ENCODE measurements at places on chromosomes 2 and 18.

- no peak for DNase-seq
Observed at GRCh38 chr18:48098007-48098406, 167.5 kb upstream of the SMAD2 start.

- DNase-seq, result no peak
Observed at GRCh38 chr2:10762651-10763460, 41.4 kb downstream of the ATP6V1C2 start.

GRCh38 chr2:7963787-7964186 lies 718.1 kb upstream of the ID2 start:
- DNase-seq, result no peak

DNA sequence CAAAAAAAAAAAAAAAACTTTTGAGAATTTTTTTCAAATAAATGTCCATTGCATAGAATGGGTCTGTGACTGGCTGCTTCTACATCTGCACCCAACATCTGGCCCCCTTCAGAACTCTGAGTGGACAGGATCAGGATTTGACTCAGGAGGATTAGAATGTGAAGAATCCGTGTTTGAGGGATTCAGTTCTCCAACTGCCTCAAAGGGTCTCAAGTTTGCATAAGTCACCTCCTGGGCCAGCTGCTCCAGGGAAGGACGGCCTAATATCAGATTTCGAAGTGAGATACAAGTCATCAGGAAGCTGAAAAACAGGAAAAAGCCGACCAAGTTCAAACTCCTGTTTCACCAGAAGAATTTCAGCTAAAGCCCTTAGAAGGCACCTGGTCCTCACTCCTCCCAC lies 10.9 kb downstream of the MAT2A start:
- no peak for DNase-seq

DNA sequence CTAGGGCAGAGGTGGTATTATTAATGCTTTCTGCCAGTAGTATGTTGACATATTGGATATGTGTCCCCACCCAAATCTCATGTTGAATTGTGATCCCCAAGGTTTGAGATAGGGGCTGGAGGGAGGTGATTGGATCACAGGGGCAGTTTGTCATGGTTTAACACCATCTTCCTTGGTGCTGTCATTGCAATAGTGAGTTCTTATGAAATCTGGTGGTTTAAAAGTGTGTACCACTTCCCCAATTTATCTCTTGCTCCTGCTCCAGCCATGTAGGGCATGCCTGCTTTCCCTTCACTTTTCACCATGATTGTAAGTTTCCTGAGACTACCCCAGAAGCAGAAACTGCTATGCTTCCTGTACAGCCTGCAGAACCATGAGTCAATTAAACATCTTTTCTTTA lies 47.1 kb upstream of the THSD7B start:
- no peak for DNase-seq

DNA sequence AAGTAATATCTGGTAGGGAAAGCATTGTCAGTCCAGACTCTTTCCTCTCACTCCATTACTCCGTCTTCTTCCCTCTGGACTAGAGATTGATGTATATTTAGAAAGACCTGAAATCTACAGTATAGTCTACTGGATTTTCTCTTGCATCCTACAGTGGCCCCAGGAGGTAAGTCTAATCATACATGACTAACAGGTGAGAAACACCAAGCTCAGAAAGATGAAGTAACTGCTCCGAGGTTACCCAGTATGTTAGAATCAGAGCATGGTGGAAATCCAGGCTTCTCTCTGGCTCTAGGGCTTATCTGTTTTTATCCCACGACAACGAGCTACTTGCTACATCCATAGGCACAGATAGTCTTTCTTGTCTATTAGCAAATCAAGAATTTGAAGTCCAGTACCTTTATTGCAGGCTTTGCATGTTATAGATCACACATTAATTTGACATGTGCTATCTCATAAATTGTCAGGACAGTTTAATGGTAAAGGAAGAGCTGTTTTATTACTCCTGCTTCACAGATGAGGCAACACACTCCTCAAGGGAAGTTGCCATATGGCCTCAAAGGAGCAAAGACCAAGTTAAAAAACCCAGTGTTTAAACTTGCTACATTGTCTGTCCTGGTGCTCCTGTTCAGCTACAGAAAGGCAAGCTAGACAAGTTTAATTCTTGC lies 484.3 kb downstream of the THSD7B start:
- no peak for DNase-seq

DNA sequence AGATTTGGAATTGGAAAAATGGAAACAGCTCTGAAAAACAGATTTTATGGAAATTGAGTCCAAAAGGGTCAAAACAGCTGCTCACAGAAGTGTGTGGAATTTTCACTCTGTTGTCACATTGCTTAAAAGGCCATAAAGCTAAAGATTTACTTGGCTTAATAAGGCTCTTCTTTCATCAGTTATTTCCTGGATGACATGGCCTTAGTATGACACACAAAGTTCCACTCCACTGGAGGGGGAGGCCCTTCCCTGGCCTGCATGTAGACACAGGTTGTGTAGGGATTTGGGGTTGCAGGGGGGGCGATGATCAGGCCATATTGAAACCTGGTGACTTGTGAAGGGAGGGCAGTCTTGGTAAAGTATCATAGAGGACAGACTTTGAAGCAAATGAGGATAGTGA lies 34.0 kb downstream of the TMEM185B start:
- no peak for DNase-seq

- DNase-seq, result no peak
Observed at GRCh38 chr18:58865701-58866065, 1.0 kb downstream of the ZNF532 start.

DNA sequence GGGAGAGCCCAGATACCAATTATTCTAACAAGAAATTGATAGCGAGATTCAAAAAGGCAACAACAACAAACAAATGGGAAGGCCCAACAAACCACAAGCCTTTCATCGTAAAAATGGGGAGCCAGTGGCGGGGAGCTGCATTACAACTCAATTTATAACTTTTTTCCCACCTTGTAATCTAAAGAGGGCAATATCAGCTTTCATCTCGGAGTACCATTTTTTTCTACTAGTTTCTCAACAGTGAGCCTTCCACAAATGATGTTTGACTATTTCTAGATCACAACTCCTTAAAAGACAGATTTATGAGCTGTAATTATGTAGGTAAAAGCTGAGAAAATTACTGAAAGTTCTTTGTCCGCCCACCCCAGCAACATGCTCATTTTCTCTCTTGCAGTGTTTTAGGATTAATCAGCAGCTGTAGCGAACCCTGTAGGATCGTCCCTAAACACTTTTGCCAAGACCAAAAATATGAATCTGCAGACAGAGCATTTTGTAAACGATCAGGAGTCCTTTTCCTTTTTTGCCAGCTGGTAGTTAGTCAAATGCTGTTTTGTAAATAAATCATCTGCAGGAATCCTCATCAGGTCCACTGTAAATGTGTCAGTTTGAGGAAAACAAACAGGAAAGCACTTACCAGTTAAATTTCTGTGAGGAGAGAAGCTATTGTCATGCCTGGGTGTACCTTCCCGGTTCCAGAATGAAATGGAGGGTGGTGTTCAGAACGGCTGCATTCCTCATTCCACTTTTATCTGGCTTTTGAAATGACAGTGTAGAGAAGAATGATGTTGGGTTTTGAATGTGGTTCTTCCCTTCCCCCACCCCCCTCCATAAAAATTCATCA lies 53.2 kb downstream of the EEF1B2 start:
- DNase-seq, result no peak

DNA sequence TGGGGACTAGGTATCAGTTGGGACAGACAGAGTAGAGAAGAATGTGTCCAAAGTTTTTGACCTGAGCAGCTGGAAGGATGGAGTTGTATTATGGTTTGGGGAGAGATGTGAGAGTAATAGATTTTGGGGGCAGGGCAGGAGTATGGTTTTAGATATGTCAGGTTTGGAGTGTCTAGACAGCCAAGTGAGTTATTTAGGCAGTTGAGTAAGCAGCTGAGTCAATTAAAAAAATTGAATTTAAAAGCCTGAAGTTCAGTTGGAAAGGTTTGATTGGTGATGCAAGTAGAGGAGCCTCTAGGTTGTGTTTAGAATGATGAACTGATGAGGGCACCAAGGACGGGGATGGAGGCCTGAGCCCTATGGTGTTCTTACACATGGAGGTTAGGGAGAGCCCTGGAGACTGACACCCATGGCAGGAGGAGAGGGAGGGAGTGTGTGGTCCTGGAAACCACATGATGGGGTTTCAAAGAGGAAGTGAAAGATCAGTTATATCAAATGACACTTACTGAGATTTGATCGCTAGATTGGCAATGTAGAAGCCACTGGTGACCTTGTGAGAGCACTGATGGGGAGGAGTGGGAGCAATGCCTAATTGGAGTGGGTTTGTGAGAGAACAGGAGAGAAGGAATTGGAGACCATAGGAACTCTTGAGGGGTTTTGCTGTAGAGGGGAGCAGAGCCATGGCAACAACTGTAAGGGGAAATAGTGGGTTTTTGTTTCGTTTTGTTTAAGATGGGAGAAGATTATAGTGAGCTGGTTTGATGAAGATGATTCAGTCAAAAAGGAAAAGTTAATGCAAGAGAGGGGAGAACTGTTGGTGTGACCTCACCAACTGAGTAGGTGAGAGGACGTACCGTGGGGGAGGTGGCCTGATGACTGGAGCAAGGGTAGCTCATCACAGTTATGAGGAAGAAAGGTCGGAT lies 10.3 kb downstream of the ITGA6 start:
- DNase-seq, result no peak

- no peak for DNase-seq
Observed at GRCh38 chr2:10318345-10318744, 15.6 kb downstream of the HPCAL1 start.

- DNase-seq, result no peak
Observed at GRCh38 chr2:24515335-24515734, 24.3 kb downstream of the NCOA1 start.

- DNase-seq, result no peak
Observed at GRCh38 chr18:9835825-9836224, 49.9 kb upstream of the TXNDC2 start.

GRCh38 chr2:226427538-226428307 lies 371.9 kb downstream of the IRS1 start:
- DNase-seq, result no peak

- no peak for DNase-seq
Observed at GRCh38 chr2:219629976-219630695, 2.7 kb downstream of the SLC4A3 start.

GRCh38 chr18:3985664-3986063 lies 469.4 kb downstream of the DLGAP1 start:
- DNase-seq, result no peak

DNA sequence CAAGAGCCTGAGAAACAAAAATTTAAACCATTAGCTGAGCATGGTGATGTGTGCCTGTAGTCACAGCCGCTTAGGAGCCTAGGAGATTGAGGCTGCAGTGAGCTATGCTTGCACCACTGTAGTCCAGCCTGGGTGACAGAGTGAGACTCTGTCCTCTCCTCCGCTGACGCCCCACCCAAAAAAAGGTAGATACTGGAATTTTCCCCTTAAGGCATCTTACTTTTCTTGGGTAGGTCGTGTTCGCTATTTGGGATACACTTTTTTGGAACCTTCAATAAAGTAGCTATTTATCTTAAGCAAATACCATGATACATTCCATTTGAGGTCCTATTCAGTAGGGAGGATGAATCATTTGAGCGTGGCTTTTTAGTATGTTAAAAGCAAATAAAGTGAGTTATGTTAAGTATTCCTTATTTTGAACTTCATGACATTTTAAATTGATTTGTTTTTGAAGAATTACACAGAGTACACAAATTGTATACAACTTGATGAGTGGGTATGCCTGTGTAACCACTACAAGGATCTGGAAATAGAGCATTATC lies 38.7 kb downstream of the RALBP1 start:
- DNase-seq, result no peak

DNA sequence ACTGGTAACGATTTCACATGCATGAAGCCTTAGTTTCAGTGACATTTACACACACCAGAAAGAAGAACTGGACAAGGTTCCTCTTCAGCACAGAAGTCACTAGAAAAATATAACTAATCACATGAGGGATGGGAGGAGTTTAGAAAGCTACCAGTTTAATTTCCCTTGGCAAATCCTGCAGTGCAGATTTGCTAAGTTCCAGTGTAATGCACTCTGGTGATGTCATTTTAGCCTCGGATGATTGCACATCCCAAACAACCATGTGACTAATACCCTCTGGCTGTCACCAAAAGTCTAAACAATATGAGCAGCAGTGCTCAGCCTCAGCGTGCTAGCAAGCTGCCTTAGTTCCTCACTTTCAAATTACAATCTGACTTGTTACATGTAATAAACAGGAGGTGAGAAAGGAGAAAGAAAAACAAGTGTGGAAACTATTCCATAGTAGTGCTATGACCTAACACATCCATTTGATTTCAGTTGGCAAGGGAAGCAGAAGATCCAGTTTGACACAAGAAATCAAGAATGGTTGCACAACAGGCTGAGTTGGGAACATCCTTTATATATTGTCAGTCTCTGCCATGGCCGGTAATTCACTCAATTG lies 35.3 kb upstream of the PPP1CB start:
- no peak for DNase-seq

DNA sequence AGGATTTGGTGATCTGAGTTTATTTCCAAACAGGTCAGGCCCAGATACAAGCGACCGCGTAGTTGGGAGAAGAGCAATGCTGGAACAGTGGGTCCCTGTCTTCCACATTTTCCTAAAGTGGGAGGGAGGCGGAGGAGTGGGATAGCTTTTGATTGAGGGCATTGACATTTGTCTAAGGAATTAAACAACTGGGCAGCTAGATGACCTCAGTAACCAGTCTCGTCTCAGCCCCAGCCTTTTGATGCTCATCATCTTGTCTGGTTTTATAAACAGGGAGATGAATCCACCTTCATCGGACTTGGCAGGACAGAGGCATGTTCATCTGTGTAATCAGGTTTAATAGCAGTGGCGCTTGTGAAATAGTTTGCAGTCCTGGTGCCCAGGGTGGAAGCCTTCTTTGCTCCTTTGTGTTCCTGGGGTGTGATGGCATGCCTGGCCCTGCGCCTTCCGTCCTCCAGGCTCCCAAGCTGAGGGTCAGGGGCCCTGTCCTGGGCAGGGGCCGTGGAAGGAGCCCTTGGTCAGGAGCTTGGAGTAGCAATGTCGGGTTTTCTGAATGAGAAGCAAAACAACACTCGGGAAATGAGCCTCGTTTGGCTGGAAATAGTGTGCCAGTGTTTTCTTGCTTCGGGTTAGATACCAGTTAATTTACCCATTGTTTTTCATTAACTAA lies 193.8 kb downstream of the FAM210A start:
- DNase-seq, result no peak

- no peak for DNase-seq
Observed at GRCh38 chr18:23250893-23251656, 115.8 kb downstream of the CABLES1 start.

DNA sequence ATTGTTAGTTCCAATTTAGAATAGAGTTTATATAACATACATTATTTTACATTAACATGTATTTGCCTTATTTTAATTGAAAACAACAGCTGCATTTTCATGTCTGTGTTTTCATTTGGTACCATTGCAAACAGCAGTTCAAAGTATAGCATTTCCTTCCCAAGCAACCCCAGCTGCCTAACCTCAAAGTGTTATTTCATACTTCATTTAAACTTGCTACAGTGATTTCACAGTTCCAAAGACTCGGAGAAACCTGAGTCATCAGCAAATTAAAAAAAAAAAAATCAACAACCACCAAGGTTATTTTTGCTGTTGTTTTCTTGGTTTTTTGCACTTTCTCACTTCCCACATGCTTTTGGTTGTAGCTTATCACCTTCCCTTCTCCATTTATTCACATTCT lies 236.5 kb upstream of the SPHKAP start:
- DNase-seq, result no peak

Data from stimulated activated CD8-positive, alpha-beta memory T cell treated with anti-CD3 and anti-CD28 coated beads, Interleukin-7, amount 100 ng/mL, for 1 hour (primary cell).